ENCODE measurements at places on chromosomes 6 and 20. TPM values are rescaled to one million over a fixed set of nuclear protein-coding genes. Genes with fewer than 3 reads are reported as not detected.

Gene CCDC170
- total RNA-seq: 0.35 TPM

DNA sequence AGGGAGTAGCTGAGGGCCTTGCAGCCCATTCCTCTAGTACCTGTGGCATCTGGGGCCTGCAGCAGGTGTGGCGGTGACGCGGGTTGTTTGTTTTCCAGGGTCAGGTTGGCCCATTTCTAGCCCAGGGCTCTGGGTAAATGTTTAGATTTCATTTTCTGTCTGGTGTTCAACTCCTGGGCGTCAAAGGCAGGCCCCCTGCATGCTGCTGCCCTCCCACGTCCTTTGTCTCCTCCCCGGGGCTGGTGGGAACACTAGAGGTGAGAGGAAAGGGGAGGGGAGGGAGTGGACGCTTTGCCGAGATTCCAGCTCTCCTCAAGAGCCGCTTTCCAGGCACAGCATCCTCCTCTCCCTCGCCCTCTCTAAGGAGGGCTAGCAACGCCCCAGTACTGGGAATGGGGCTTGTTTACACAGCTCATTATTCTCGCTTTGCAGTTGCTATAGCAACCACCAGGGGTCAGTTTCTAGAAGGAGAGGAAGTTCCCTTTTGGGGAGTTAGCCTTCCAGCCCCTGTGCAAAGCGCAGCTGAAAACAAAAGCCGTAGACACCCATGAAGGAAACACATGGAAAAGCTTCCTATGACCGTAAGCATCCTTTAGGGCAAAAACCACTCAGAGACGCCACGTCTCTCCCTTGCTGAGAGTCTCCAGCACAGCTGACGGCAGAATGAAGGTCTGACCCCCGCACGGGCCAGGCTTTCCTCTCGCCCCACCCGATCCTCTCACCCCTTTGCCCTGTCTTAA, 170.6 kb downstream of the LY86 start:
- no peak for DNase-seq

DNA sequence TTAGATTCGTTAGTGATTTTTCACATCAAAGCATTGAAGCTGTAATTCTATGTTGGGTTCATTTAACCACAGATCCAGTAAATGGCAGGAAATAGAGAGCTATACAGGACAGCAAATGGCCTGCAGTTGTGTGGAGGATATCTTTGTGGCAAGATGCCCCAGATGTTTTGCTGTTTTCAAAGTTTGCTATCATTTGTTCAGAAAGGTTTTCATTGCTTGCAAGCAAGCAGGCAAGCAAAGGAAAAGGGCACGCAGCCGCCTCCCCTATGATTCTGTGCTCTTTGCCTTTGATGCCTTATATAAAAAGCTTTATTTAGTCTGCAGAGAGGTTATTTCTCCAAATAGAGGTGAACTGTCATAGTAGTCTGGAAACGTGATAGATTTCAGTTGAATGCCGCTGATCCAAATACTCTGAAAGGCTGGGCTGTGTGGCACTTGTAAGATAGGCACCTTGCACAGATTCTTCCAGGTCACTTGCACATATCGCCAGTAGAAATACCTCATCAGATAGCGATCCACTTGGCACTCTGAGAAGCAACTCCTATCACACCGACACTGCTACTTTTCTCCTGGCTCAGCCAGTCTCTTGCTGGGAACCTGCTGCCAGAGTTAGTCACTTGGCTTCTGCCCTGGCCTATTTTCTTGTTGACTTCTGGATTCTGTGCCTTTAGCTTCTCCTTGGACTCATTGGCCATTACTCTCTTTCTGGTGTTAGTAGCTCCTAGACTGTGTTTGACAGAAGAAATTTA, 66.4 kb downstream of the UTRN start:
- DNase-seq: no peak

DNA sequence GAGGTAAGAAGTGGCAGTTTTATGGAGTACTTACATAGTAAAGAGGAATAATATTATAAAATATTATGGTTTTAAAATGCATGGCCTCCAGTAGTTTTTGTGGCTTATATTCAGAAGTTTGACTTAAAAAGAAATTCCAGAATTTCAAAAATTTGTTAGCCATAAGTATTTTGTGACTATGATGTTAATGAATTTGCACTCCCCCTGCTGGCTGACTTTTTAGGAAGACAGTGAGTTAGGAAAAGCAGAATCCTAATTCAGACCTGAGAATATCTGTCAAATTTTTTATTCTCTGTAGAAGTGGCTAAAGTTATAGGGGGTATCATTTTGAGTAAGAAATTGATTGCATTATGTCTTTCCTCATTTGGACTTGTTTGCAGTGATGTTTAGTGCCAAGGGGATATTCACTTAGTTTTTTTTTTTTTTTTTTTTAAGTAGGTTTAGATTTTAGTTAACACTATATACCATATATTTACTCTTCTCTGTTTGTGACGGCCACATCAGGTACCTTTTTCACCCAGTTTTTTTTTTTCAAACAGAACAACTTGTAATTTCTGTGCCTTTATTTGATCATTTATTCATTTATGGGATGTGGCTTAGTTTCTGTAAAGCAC, 40.8 kb downstream of the ZFAND3 start:
- DNase-seq: peak; percentile 40

- no peak for DNase-seq
These were observed 50.3 kb upstream of the NAA20 start for GRCh38 chr20:19966840-19967239.

DNA sequence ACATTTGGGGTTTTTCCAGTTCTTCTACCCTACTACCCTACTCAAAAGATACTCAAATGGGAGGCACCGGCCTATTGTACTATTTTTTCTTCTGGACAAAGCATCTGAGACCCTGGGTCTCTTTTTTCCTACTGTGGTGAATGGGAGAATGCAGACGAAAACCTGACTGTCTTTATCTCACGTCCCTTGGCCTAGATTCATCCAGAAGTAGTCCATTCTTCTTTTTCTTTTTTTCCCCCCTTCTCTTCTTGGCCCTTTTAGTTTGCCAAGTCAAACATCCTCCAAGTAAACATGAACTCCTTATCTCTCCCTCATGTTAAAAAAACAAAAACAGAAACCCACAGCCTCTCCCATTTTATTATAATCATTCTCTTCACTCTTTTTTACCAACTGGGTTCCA, 8.7 kb upstream of the ILRUN start:
- DNase-seq: no peak

- no peak for DNase-seq
These were observed 9.2 kb upstream of the TFAP2A start for GRCh38 chr6:10424040-10424439.

DNA sequence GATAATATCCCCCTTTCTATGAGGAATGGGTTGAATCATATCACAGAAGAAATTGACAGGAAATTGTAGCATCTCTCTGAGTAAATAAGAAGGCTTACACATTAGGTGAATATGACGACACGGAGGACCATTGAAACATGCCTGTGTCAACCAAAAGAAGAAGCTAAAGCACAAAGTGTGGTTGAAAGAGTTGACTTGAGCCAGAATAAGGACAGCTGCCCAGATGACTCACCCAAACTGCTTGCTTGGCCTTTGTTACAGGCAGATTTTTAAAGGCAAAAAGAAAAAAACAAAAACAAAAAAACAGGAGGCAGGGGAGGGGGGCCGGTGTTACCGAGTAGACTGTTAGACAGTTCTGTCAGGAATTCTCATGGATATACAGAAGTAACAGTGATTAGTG, 129.8 kb upstream of the EDN1 start:
- DNase-seq: no peak
